Activated T-helper 9 cell treated with anti-CD3 and anti-CD28 coated beads, Interleukin-2, amount 50 U/mL, for 16 hours (primary cell): ENCODE measurements at places on chromosomes 1 and 21.

GRCh38 chr1:14441302-14441741 is 157.2 kb upstream of the KAZN start:
- no peak for DNase-seq

- DNase-seq: no peak
Measured at GRCh38 chr21:20800106-20800505, 198.1 kb upstream of the NCAM2 start.

DNA sequence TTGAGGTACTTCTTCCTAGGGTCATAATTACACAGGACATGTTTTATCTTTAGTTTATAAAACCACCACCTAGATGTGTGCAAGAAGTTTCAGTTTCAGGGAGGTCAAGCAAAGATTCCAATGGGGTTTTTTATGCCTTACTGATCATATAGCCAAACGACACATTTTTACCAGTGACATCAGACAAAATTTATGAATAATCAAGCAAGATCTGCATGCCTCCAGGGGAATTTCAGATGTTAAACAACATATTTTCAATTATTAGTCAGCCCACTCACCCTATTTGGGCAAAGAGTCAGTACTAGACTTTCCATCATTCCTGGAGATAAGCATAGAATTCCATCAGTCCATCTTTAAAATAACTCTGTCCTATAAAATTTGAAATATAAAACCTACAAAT is 867.4 kb downstream of the KCNT2 start:
- DNase-seq: no peak

DNA sequence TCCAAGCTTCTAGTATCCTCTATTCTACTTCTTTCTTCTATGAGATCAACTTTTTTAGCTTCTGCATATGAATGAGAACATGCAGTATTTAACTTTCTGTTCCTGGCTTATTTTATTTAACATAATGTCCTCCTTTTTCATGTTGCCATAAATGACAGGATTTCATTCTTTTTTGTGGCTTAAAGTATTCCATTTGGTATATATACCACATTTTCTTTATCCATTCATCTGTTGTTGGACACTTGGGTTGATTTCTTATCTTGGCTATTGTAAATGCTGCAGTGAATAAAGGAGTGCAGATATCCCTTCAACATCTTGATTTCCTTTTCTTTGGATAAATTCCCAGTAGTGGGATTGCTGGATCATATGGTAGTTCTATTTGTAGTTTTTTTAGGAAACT is 209.6 kb downstream of the GPR52 start:
- no peak for DNase-seq

DNA sequence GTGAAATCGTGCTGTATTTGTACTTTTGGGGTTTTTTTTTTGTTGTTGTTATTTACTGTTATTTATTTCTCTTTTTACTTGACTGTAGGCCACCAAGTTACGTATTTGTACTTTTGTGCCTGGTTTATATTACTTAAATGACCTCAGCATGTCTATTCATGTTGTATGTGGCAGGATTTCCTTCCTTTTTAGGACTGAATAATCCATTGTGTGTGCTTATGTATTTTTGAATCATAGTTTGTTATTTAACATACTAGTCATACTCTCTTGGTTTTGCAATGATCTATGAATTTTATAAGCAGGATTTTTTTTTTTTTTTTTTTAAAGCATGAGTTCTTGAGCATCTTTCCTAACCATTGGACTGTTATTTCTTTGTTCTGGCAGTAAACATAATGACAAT is 51.2 kb downstream of the RNF2 start:
- no peak for DNase-seq

DNA sequence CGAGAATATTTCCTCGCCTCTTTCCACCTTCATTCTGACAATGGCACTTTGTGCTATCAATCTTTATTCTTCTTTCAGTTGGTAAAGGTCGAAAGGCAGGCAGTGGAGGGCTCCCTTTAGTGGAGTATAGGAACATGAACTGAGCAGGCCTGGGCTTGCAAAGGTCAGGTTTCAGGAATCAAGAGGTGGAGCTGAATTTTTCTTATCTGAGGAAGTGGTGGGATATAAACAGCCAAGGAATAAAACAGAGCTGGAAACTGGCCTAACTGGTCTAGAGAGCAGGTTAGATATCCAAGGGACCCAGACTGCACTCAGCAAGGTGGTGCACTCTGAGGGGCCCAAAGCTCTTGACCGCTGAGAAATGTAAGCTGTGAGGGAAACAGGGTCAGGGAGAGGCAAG is 99.1 kb downstream of the PLA2G4A start:
- DNase-seq: no peak

GRCh38 chr1:226946841-226947240 is 6.7 kb downstream of the COQ8A start:
- DNase-seq: no peak

DNA sequence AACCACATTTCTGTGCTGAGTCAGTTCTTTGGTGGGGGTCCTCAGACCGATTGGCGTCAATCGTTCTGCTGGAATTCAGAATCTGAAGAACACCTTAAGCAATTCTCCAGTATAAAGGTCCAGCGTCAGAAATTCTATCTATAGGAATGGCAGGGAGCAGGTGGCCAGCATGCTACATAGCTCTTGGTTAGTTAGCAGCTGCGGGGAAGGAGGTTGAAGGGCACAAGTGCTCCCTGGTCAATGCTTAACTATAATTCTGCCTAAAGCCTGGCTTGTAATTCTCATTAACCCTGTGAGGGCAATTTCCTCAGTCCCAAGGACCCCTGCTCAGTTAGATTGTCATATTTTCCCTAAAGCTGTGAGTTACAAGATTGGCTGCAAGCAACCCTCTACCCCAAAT is 54.3 kb upstream of the GALNT2 start:
- no peak for DNase-seq

DNA sequence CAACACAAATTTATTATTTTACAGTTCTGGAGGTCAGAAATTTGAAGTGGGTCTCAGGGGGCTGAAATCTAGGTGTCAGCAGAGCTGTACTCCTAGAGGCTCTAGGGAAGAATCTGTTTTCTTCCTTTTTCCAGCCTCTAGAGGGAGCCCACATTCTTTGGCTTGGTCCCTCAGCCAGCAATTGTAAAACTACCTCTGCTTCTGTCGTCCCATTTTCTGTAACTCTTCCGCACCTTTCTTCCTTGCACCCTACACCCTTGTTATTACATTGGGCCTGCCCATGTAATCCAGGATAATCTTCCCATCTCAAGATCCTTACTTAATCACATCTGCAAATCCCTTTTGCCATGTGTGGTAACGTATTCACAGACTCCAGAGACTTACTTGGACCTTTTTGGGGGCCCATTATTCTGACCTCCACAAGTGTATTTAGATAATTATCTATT is 24.8 kb upstream of the THEM4 start:
- no peak for DNase-seq

DNA sequence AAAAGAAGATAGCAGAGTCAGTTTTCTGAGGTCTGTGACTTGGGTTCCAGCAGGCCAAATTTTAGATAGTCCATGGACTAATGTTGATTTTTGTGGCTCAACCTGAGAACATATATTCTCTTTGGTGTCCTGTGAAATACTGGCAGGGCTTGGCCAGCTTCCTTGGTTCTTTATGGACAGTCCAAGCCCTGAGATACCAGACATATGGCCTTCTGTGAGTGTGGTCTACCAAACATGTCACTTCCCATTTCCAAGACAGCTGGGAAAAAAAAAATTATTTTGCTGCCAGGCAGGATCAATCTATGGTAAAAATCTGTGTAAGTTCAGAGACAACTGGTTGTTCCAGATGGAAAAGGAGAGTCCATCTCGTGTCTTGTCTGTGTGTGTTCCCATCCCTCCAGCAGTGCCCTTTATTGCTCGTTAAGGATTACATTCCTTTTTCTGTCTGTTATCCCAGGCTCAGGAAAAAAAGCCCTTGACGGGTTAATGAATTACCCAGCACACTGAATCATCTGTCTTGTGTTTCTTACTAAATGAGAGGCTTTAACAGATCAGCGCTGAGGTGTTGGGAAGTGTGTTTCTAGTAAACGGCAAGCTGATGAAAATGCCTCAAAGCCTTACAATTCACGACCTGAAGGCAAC is 33.4 kb upstream of the XPR1 start:
- no peak for DNase-seq

- no peak for DNase-seq
Measured at GRCh38 chr1:57345916-57346315, 77.9 kb downstream of the DAB1 start.

DNA sequence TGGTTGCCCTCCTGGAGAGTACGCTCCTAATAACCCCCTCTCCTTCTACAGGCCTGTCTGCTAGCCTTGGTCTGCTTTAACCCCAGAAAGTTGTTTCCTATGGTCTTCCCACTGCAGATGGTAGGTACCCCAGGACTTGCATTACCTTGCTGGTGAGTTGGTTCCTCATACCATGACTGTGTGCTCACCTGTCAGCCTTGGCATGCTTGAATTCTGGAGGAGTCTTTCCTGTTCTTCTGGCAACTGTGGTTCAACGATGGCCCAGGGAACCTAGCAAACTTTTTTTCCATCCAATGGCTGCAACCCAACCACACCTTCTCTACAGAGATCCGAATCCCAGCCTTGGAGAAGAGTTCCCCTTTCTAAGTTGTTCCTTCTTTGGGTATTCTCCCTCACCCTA is 36.9 kb downstream of the RPS6KC1 start:
- DNase-seq: no peak

- no peak for DNase-seq
Measured at GRCh38 chr1:33374336-33375105, 53.6 kb upstream of the A3GALT2 start.

GRCh38 chr1:186798960-186799688 is 29.6 kb upstream of the PLA2G4A start:
- DNase-seq: no peak

DNA sequence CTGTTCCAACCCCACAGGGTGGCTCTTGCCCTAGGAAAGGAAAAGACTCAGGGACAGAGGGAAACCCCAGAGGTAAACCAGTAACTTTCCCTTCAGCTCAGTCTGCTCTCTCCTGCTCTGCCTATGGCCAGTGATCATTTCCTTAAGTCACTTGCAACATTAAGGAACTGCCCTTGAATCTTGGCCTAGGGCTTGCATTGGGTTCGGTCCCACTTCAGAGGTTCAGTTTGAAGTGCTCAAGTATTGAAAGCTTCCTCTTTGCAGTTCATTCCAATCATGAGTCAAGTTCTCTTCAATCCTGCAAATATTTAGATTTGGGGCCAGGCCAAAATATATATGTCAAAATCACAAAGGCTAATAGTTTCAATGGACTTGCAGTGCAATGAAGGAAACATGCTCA is 97.7 kb upstream of the IRF2BP2 start:
- DNase-seq: no peak

DNA sequence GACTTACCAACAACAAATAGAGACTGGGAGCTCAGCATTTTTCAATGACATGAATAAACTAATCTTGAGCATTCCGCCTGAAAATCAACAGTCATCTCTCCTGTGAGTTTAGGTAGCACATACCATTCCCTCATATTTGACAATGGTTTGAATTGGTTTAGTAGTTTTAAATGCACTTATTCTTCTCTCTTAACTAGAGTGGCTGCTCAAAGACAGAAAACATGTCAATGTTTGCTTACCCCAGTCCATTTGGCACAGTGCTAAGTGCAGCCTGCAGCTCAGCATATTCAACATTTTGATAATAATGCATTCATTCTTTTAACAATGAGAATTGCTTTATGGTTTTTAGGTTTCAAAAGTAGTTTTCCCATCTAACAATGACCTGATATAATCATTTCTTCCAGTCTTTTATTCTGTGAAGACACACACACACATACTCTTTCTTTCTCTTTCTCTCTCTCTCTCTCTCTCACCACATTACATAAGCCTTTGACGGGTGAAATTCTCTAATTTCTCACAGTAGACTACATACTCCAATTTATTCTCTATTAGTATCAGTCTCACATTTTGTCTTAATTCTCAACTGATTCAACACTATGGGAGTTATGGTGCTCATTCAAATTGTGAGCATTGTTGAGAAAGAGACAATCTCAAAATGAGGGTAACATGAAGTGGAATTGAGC is 432.3 kb downstream of the LRRIQ3 start:
- no peak for DNase-seq

DNA sequence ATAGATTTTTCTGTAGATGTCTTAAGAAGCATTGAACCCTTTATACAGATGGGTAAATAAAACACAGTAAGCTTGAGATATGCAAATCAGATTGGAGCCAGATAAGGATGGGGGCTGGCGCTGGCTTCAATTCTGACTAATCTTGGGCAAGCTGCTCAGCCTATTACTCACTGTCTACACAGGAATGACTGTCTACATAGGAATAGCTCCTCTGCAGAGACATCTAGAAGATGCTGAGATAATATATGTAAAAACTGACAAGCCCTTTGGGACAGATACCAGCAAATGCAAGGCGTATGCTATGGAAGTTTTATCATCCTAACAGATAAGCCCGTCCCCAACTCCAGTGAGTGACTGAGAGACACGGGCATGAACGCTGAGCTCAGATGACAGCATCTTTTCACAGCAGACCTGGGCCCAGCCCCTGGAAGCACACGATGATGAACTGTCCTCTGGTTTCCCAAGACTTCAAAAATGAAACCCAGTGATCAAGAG is 1.7 kb downstream of the CLDN14 start:
- DNase-seq: no peak

DNA sequence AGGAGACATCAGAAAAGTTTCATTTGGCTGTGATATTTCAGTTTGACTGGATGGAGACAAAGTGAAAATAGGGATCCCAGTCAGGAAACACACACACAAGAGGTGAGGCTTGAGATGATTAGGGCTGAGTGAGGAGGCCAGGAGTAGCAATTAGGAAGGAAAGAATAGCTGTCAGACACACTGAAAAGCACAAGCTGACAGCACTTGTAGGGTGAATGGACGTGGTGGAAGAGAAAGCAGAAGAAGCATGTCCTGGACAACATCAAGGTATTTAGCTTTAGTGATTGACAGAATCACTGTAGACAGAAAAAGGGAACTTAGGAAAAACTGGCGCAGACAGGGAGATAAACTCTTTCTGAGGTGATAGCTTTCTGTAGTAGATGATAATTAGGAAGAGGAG is 347.7 kb downstream of the TGFB2 start:
- no peak for DNase-seq

- no peak for DNase-seq
Measured at GRCh38 chr1:76073481-76073880, 1.1 kb upstream of the ST6GALNAC3 start.

GRCh38 chr1:116481934-116482333 is 88.9 kb downstream of the CD58 start:
- DNase-seq: no peak

DNA sequence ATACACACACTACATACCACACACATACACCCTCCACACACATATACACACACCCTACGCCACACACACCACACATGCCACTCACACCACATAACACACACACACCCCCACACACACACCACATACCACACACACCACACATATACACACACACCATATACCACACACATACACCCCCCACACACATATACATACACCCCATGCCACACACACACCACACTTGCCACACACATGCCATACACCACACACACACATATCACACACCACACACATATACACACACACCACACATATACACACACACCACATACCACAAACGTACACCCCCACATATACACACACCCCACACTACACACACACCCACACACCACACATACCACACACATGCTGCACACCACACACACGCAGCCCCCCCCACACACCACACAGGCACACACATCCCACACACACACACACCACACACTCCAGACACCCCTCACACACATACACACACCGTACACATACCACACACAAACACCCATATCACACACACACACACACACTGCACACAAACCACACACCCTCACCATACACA is 76.7 kb upstream of the TMPRSS2 start:
- no peak for DNase-seq

- no peak for DNase-seq
Measured at GRCh38 chr1:85857991-85858390, 149.8 kb upstream of the ZNHIT6 start.

- no peak for DNase-seq
Measured at GRCh38 chr21:28949318-28949717, 43.4 kb downstream of the LTN1 start.
